Lung microvascular endothelial cell (primary cell): ENCODE measurements at places on chromosomes 5 and 9.

DNA sequence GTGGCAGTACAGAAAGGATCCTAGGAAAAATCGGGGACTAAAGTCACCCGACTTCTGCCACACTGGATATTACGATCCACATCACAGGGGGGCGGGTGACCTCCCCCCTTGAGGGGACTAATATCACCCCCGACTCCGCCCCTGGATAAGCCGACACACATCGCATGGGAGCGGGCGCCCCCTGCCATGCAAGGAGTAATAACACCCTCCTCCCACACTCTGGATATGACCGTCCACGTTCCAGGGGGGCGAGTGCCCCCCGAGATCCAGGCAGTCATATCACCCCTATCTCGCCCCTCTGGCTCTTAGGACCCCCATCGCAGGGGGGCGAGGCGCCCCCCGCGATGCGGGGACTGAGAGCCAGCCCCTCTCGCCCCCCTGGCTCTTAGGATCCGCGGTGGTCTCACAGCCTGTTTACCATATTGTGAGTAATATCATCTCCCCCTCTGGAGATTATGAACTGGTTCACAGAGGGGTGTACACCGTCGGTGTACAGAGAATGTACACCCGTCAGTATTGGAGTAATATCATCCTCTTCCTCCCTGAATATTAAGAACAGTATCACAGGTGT lies 423.0 kb downstream of the DIRAS2 start:
- no peak for DNase-seq

DNA sequence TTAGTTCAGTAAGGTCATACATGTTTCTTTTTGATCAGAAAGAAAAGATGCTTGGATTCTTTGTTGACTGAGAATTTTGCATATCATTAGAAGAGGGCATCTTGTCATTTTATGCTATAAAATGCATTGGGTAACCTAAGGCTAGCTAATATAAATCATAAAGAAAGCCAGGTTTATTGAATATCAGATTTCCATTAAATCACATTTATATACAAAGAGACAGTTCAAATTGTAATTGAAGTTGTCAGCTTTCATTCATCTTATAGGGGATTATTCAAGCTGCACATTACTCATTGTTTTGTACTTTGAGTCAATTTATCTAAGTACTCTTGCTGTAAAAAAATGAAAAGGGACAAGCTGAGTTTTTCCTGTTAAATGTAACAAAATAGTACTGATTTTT lies 259.1 kb upstream of the CDH12 start:
- DNase-seq = no peak

DNA sequence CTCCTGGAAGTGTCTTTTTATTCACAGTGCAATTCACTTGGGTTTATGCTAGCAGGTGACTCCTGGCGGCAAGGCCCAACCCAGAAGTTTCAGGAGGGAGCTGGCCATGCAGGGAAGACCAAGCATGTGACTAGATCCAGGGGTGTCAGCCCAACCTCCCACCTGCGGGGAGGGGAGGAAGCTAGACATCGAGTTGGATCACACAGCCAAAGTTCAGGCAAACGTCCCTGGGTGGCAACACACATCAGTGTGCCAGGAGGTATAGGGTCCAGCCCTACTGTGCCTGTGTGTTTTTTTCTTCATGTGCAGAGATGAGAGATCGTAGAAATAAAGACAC lies 25.3 kb downstream of the PNPLA7 start:
- no peak for DNase-seq

- no peak for DNase-seq
These were observed 166.9 kb upstream of the CCNH start for GRCh38 chr5:87579678-87580077.

GRCh38 chr5:160463227-160463626 lies 41.6 kb downstream of the PTTG1 start:
- DNase-seq = no peak

DNA sequence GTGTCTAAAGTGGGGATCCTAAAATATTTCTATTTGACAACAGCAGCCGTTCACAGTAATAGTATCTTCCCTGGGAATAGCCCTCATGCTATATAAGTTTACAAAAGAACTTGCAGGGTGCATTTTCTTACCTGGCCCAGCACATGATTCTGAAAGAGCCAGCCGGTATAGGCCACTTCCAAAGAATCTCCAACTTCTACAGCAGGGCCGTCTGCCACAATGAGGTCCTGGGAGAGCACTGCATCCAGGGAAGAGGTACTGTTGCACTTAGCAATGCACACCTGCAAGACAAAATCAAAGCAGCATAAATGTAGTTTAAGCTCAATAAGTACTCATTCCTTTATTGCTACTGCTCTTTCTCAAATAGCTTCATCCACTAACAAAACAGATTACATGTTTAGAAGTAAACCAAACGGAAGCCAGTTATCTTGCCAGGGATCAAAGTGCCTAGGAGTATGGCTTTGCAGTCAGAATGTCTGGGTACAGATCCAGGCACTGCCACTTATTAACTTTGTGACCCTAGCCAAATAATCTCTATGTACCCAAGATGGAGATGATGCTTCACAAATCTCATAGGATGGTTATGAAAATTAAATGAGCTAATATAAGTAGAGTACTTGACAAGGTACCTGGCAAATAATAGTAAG lies 21.3 kb downstream of the FKBP15 start:
- no peak for DNase-seq

- no peak for DNase-seq
These were observed 4.0 kb downstream of the MAN2A1 start for GRCh38 chr5:109693535-109694400.

GRCh38 chr9:89025553-89025952 lies 34.3 kb downstream of the S1PR3 start:
- no peak for DNase-seq

- no peak for DNase-seq
These were observed 87.7 kb downstream of the NSUN2 start for GRCh38 chr5:6545036-6545693.

- DNase-seq = no peak
These were observed 21.2 kb downstream of the UBE2QL1 start for GRCh38 chr5:6469836-6470235.

- DNase-seq = no peak
These were observed 91.1 kb upstream of the ARRDC3 start for GRCh38 chr5:91474201-91474600.

DNA sequence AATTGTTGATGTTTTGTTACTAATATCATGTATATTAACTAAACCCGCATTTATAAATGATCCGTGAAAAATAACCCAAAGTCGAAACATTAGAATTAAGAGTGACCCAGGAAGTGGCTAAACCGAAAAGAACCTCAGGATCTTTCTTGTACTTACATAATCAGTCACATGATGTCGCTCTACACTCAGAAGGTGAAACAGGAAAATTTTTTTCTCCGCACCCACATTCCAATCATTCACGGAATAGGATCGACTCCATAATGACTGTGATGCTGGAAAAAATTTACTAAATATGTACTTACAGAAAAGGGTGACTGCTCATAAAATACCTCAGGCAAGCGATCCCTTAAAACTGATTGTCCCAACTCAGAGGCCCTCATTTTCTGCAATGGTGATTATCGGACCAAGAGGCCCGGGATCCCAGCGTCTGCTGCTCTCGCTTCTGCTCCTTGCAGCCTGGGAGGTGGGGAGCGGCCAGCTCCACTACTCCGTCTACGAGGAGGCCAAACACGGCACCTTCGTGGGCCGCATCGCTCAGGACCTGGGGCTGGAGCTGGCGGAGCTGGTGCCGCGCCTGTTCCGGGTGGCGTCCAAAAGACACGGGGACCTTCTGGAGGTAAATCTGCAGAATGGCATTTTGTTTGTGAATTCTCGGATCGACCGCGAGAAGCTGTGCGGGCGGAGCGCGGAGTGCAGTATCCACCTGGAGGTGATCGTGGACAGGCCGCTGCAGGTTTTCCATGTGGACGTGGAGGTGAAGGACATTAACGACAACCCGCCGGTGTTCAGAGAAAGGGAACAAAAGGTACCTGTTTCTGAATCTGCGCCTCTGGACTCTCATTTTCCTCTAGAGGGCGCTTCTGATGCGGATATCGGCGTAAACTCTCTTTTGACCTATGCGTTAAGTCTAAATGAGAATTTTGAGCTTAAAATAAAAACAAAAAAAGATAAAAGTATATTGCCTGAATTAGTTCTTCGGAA lies at the start of gene PCDHA12:
Gene PCDHA12 (plus strand): TSS at position 224 of the 981 bp plus-strand sequence. CDS start 165 bp downstream, at position 389.
- no peak for DNase-seq

DNA sequence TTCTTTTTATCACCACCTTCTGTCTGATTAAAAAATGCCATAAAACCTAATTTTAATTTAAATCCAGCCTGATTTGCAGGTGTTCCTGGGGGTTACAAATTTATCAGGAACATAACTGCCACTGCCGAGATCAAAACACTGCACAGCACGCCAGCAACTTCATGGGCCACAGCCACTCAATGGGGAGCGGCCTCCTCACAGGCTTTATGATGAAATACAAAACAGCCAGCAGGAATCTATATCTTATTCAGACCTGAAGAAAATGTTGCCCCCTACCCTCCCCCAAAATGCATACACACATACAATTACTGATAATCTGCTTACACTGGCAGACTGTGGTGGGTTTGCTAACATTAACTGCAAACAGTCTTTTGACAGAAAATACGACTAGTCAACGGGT lies 151.7 kb upstream of the POU5F2 start:
- DNase-seq = no peak

DNA sequence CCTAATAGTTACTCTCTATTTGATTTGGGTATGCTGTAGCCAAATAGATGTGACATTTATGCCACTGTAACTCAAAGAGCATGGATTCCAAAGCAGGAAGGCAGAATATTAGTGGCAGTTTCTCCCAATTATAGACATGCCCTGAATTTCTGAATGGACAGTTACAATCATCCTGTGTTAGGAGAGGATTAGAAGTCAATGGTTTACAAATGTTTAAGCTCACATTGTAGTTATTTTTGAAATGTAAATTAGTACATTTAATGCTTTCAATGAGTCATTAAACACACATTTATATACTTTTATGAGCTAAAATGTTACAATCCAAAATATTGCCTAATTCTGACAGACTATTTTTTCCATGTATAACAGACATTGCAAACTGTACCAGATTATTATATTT lies 62.3 kb upstream of the CDH18 start:
- no peak for DNase-seq

- DNase-seq = no peak
These were observed 115.8 kb downstream of the MTX3 start for GRCh38 chr5:79875230-79875629.

DNA sequence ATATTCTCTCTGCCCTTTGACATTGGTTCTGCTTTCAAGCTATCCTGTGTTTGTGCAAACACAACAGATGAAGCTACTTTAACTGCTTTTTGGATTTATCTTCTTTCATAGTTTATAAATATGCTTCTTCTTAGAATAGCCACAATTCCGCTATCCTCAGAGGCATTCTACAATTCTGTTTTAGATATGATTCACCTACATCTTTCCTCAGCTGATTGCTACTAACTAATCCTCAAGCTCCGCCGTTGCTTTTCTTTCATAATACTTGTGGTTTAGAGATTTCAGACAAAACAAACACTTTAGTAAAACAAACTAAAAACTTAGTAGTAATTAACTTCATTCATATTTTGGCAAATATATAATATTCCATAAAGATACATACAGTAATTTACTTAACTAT lies 52.5 kb downstream of the ECPAS start:
- no peak for DNase-seq

DNA sequence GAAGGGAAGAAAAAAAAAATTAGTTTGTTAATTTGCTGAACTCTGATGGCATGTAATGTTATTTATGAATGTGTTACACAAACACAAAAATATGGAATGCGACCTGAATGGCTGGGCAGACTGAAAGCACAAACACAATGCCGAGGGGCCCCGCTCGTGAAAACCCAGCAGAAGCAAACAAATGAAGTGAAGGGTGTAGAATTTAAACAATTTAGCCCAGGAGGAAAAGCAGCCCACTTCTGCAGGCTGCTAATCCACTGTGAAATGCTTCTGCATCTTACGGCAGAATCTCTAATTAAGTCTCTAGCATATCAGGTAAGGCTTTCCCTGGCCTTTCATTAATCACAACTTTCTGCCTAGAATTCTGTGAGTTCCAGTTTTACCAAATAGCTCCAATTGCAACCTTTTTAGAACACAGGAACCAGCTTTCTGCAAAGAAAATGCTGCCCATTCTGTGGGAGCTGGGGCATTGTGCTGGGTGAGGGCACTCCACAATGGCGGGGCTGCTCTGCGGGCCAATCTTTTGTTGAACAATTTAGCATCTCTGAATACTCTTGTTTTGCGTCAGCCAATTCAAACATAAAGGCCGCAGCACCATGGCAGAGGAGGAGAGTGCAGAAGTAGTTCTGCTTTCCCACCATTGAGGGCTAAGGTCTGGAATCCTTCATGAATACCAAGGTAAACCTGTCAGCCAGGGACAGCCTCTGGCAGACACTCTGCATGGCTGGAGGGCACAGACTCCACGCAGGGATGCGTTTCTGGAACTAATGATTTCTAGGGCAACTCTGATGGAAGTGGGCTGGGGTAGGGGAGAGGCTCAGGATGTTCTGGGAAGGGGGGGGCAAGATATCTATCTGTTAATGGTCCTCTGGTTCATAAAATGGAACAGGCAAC lies 66.4 kb downstream of the PTCH1 start:
- DNase-seq = no peak

- no peak for DNase-seq
These were observed 126.2 kb upstream of the SLC28A3 start for GRCh38 chr9:84466580-84467285.
